AG04449 (cell line): ENCODE measurements at places on chromosomes 2 and 18.

- DNase-seq = no peak
Observed at GRCh38 chr2:153133716-153134115, 344.8 kb downstream of the RPRM start.

DNA sequence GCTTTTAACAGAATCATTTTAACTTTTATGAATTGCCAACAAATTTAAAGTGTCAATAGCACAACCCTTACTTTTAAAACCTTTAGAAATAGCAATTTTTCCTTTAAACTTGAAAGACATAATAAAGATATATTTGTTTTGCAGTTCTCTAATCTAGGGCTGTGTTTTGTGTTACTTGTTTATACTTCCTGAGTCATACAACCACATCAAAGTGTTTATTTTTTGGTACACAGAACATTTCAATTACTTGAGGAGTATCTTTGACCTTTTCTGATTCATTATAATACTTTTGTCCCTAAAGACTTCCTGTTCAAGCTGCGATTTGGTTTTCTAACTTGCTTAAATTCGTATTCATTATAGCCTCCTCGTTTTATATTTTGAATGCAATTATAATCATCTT, 21.8 kb downstream of the TYW5 start:
- no peak for DNase-seq

DNA sequence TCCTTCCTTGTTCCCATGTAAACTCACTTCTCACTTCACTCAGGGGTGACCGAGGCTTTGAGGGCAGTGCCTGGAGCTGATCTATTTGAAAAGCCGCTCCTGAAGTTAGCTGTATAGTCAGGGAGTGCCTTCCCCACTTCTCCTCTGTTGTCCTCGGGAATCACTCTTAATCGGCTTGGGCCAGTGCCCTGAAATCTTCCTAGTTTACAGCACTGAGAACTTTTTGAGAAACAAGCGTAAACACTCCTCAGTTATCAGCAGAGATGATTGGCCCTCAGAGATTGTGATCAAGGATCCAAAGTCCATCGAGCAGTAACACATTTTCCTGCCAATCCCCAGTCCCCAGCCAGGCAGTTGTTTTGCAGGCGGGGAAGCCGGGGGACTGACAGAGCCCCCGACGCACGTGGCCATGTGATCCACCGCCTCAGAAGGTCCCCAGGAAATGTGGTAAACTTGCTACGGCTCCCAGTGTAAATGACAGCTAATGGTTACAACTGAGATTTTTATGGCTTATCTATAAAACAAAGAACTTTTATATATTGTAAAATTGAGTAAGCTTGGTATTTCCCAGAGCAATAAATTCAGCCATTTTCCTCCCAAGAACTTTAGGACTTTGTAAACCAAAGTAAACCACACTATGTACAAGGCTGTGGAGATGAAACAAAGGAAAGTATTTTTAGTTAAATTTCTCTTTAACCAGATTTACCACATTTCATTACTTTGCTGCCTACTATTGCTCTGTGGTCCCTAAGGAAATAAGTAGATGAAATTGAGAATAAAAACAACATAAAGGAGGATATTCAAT, 53.5 kb downstream of the C18orf63 start:
- no peak for DNase-seq

DNA sequence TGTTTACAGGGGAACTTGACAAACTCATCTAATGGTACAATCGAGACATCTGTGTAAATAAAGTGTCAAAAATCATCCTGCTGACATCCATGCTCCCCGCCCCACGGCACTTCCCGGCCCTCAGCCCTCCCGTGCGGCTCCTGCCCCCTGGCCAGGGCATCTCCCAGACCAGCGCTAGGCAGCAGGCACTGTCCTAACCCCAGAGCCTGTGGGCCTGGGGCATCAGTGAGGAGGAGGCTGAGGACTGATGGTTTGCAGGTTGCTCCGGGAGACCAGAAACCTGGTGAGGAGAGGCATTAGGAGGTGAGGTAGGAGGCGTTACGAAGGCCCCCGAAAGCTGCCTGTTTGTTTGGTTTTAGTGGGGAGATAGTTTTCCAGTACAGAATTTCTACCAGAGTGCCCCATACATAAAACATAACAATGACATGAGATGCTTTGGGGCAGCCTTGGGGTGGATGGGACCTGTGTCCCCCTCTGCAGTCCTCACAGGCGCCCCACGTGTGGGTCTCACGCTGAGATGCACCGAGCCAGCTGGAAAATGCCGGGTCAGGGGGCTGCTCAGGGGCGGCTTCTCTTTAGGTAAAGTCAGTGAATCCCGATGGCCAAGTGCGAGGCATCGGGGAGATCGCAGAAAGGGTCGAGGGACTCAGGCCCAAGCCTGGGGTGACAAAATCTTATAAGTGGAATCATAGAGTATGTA, 114.2 kb downstream of the RTP5 start:
- DNase-seq = no peak

- DNase-seq = no peak
Observed at GRCh38 chr2:229927817-229928321, 5.6 kb downstream of the FBXO36 start.

DNA sequence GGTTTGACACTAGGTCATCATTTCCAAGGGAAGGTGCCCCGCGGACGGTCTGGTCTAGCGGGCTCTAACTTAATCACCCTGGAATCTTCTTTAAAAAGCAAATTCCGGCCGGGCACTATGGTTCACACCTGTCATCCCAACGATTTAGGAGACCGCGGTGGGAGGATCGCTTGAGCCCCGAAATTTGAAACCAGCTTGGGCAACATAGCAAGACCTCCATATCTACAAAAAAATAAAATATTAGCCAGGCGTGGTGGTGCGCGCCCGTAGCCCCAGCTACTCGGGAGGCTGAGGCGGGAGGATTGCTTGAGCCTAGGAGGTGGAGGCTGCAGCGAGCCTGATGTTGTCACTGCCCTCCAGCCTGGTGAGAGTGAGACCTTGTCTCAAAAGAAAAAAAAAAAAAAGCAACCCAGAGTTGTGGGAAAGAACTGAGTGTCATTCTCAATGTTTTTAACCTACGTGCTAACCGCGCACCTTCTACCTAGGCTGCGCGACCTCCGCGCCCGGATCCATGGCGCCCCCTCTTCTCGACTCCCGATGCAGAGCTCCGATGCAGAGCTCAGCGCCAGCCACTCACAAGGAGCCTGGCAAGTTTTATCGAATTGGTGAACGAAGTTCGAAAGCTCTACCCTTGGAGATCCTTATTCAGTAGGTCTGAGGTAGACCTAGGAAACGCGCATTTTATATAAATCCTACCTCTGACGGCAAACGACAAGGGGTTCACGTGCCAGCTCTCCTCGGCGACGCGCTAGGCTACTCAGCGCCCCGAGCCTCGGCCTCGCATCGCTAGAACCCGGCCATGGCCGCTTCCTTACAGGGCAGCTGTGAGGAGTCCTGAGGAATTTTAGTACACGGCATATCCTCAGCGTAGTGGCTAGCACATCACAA, 888 bp upstream of the TWSG1 start:
- DNase-seq = no peak

DNA sequence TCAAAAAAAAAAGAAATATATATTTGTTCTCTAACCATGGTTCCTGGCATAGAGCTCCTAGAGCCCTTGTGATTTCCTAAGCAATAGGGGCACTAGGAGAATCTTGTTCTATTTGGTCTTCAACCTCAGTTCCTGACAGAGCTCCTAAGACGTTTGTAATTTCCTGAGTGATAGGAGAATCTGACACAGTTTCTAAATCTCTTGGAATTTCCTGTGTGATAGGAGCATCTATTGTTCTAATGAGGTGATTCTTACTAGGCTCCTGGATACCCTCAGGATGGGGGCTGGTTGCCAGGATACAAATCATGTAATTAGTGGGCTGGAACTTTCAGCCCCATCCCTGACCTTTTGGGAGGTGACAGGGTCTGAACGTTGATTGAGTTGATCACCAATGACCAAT, 245.8 kb downstream of the ZEB2 start:
- DNase-seq = no peak

DNA sequence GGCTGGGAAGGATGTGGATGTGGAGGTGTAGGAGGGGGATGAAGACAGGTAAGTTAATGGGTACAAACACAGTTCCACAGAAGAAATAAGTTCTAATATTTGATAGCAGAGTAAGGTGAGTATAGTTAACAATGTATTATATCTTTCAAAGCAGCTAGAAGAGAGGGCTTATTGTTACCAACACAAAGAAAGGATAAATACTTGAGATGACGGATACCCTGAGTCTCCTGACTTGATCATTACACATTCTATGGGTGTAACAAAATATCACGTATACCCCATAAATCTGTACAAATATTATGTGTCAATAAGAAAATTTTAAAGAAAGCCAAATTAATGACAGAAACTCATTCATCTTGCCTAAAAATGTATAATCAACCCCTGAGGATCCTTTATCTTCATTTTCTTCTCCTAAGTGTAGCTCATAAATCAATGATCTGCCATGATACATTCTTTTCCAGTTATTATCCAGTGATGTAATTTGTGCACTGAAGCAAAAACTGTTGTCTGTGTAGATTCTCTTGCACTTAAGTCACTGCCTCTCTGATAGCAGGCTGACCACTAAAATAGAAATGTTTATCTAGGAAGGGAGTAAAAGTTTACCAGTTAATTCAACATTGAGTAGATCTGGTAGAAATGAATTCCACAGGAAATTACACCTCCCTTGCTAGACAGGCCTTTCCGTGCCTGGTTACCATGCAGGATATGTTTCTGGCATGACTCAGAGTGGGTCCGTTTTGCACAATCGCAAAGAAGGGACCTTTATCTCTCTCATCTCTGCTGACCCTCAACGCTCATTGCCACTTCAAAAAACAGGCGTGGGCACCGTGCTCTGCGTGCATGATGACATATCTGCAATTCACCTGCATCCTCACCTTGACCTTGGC, 249.7 kb upstream of the NCKAP5 start:
- peak; percentile 97 for DNase-seq

- DNase-seq = no peak
Observed at GRCh38 chr2:98548920-98549818, 59.1 kb downstream of the COA5 start.

GRCh38 chr2:98027538-98027937, 31.8 kb upstream of the TMEM131 start:
- no peak for DNase-seq

- no peak for DNase-seq
Observed at GRCh38 chr2:28717339-28717758, 34.3 kb upstream of the PPP1CB start.

- no peak for DNase-seq
Observed at GRCh38 chr18:48845174-48845573, 105.6 kb downstream of the SMAD7 start.

GRCh38 chr18:26550998-26551694, 2.8 kb upstream of the KCTD1 start:
- DNase-seq = no peak

GRCh38 chr2:233265899-233266431, 14.5 kb downstream of the ATG16L1 start:
- DNase-seq = no peak

GRCh38 chr2:174561283-174561971, 36.2 kb downstream of the WIPF1 start:
- DNase-seq = no peak

DNA sequence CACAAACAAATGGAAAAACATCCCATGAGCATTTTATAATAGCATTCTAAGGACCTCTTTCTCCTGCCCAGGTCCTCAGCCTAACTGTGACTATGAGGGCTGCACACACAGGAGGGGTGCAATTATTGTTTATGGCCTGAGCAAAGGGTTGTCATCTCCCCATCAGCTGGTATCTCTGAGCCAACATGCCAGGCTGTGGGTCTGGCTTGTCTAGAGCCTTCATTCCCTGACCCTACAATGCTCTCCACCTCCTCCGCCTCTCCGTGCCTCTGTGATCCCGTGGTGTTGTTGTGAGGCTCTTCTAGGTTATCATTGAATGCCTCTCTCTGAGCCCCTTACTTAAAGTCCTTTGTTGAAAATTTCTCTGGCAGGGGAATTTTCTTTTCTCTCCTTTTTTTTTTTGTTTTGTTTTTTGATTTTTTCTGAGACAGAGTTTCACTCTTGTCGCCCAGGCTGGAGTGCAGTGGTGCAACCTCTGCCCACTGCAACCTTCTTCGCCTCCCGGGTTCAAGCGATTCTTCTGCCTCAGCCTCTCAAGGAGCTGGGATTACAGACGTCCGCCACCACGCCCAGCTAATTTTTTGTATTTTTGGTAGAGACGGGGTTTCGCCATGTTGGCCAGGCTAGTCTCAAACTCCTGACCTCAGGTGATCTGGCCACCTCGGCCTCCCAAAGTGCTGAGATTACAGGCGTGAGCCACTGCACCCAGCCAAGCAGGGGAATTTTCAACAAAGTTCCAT, 126.4 kb downstream of the SMAD7 start:
- DNase-seq = no peak

GRCh38 chr2:100812573-100812972, 7.4 kb upstream of the NPAS2 start:
- no peak for DNase-seq

- peak; percentile 76 for DNase-seq
Observed at GRCh38 chr2:31384351-31384750, 30.2 kb downstream of the XDH start.

- no peak for DNase-seq
Observed at GRCh38 chr2:238845583-238846377, 2.1 kb upstream of the TWIST2 start.

- no peak for DNase-seq
Observed at GRCh38 chr2:179751163-179751809, 110.1 kb downstream of the ZNF385B start.

DNA sequence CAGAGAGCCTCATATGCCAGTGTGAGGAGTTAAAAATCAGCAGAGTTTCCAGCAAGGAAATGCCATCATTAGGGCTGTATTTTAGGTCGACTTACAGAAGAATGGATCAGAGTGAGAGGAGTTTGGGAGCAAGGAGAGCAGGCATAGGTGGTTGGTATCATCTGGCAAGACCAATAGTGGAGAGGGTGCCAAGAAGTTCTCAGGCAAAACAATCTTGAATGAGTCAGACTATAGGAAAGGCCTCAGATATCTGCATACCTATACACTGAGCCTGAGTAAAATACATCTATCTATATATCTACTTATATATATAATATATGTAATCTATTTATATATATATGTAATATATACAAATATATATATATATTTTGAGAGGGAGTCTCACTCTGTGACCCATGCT, 57.3 kb downstream of the TMEFF2 start:
- DNase-seq = no peak

GRCh38 chr2:73069855-73070642, 1.5 kb downstream of the SFXN5 start:
- no peak for DNase-seq
